ENCODE measurements at places on chromosomes 16 and 17. TPM values are rescaled to one million over a fixed set of nuclear protein-coding genes. Genes with fewer than 3 reads are reported as not detected.

Gene SEPTIN1
- polyA plus RNA-seq: 155 TPM

Gene CNGB1
- not detected for polyA plus RNA-seq

Gene GPRC5C
- polyA plus RNA-seq: not detected

Gene CORO6
- 0.12 TPM for polyA plus RNA-seq

Gene KRTAP2-3
- not detected for polyA plus RNA-seq

Gene MYO19
- polyA plus RNA-seq: 2.8 TPM

Gene AOC2
- polyA plus RNA-seq: not detected

Gene AIPL1
- not detected for polyA plus RNA-seq

Gene TMEM101
- 40.3 TPM for polyA plus RNA-seq

Gene CEP295NL
- not detected for polyA plus RNA-seq

Gene TMEM114
- not detected for polyA plus RNA-seq

Gene GRAPL
- polyA plus RNA-seq: not detected

Gene LYZL6
- polyA plus RNA-seq: not detected

Gene ZNF385C
- not detected for polyA plus RNA-seq

Gene TBX2
- polyA plus RNA-seq: not detected

Gene KRTAP1-1
- polyA plus RNA-seq: not detected

Gene KRTAP16-1
- polyA plus RNA-seq: 0.30 TPM

Gene ZFPM1
- polyA plus RNA-seq: 0.75 TPM

Gene RASD1
- 0.43 TPM for polyA plus RNA-seq

Gene CLEC18B
- not detected for polyA plus RNA-seq

Gene ITGAE
- polyA plus RNA-seq: 81.9 TPM

Gene MT1F
- 39.1 TPM for polyA plus RNA-seq

Gene MT1E
- polyA plus RNA-seq: not detected

Gene TBC1D3C
- polyA plus RNA-seq: not detected

Gene ADCY9
- polyA plus RNA-seq: 1.4 TPM

Gene CDH8
- not detected for polyA plus RNA-seq

Gene TBC1D3G
- polyA plus RNA-seq: not detected

Gene PARD6A
- 10.3 TPM for polyA plus RNA-seq

Gene ITGAD
- polyA plus RNA-seq: 0.47 TPM

Gene MPP2
- not detected for polyA plus RNA-seq

Gene FOXF1
- not detected for polyA plus RNA-seq

Gene HSD17B1
- polyA plus RNA-seq: not detected

Gene C1QL1
- polyA plus RNA-seq: not detected

Gene NUDT16L1
- polyA plus RNA-seq: 125 TPM

Gene SLC16A6
- polyA plus RNA-seq: 3.5 TPM

Gene SSTR5
- polyA plus RNA-seq: not detected

Gene MPP3
- not detected for polyA plus RNA-seq

Gene MYH13
- polyA plus RNA-seq: not detected

Gene PRSS22
- 0.40 TPM for polyA plus RNA-seq

Gene INPP5K
- polyA plus RNA-seq: 113 TPM

Gene MARCHF10
- polyA plus RNA-seq: 1.8 TPM

Gene CCL14
- not detected for polyA plus RNA-seq

Gene CSNK2A2
- polyA plus RNA-seq: 3.8 TPM

Gene C16orf46
- polyA plus RNA-seq: 0.16 TPM

Gene RDM1
- polyA plus RNA-seq: not detected

Gene P4HB
- polyA plus RNA-seq: 534 TPM

Gene FOXN1
- not detected for polyA plus RNA-seq

Gene CLEC18A
- polyA plus RNA-seq: not detected

Gene TMEM235
- polyA plus RNA-seq: not detected

Gene OR1A1
- not detected for polyA plus RNA-seq

Gene CD300E
- polyA plus RNA-seq: not detected

Gene WNT9B
- not detected for polyA plus RNA-seq

Gene IGSF6
- 5.3 TPM for polyA plus RNA-seq

Gene USP31
- 0.53 TPM for polyA plus RNA-seq

Gene TEFM
- 14.9 TPM for polyA plus RNA-seq

Gene TTLL6
- polyA plus RNA-seq: not detected

Gene ABCC12
- not detected for polyA plus RNA-seq

Gene BCO1
- not detected for polyA plus RNA-seq

Gene UBN1
- 13.9 TPM for polyA plus RNA-seq

Gene AKAP10
- polyA plus RNA-seq: 21.6 TPM

Data from immature natural killer cell (primary cell).